ENCODE measurements at places on chromosomes 4 and X.

DNA sequence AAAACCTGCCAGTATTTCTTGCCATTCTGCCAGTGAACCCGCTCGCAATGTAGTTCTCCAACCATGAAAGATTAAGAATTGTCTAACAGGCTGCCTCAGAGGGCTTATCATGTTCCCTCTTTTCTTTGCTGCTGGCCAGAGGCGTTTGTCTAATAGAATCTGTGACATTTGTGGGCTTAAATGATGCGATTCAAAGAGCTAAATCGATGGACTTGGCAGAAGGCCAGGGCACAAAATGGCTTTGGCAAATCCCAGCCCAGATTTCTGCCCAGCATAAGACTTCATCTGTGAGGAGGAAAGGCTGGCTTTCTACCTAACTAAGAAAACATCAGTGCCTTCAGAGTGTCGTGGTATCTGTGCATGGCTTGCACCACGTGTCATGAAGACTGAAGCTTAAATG is 79.9 kb downstream of the TRPC5OS start:
- no peak for DNase-seq

DNA sequence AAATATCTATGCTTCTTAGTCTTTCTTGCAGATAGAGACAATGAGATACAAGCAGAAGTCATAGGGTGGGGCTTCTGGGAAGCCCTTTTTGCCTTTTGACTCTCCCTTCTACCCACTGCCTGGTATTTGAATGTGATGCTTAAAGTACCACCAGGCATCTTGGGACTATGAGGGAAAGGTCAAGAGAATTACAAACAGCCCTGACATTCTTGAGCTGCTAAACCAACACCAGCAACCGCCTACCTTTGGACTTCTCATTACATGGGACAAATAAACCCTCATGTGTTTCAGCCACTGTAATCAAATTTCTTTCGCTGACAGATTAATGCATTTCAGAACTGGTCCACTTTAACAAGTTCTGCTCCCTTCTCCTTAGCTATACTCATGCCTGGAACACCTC is 112.8 kb downstream of the LUZP4 start:
- no peak for DNase-seq

- DNase-seq = no peak
Measured at GRCh38 chr4:26074712-26075430, 160.9 kb downstream of the SMIM20 start.

DNA sequence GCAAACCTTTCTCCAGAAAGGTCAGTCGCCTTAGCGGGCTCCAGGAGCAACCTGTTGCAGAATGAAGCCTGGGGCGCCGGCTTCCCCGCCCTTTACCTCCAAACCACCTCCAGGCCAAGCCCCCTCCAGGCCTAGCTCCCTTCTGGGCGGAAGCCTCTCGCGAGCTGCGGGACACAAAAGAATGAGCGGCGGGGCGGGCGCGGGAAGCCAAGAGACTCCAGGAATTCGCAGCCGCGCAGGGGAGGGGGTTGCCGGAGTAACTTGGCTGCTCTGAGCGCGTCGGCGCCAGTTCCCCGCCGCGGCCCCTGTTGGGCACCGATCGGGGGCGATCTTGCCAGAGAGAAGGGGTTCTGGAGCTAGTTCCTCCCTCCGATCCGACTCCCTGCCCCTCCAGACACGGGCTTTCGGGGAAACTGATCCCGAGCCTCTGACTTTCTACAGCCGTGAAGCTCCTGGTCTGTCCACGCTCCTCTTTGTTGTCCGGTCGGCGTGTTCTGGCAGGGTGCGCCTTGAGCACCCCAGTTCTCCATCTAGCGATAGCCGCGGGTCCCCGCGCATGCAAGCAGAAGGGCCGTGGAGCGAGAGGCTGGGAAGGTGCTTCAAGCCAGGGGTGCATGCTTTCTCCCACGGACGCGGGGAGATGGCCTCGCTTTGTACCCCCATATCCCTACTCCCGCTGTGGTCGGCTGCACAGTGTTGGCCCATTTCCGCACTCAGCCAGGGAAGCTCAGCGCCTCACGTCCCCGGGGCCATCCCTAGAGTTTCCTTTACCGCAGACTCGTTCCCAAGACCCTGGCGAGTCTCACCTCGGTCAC is 1.2 kb downstream of the PROM1 start:
- DNase-seq = no peak

DNA sequence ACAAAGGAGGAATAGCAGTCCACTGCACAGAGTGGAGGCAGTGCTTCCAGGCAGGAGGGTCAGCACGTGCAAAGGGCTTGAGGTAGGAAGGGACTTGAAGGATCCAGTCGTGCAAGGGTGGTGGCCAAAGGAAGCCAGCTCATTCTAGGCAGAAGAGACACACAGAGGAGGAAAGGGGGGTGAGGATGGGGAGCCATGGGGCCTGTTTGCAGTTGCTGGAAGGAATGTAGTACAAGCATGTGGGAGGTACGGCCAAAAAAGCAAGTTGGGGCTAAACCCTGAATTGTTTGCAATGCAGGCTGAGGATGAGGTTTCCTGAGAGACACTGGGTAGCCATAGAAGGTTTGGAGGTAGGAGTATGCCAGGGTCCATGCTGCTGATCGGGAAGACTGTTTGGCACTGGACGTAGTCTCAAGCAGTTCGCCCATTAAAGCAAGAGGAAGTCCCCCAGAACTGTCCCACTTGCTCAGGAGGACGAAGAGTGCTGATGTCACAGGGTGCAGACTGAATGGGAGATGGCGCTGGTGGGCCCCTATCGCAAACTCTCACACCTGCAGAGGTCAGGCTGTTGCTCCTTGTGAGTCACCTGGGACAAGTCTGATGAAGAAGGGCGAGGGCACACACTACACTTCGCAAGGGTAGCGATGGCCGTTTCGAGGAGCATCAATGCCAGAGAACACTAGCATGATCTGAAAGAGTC is 9.1 kb upstream of the MAN2B2 start:
- DNase-seq = no peak

DNA sequence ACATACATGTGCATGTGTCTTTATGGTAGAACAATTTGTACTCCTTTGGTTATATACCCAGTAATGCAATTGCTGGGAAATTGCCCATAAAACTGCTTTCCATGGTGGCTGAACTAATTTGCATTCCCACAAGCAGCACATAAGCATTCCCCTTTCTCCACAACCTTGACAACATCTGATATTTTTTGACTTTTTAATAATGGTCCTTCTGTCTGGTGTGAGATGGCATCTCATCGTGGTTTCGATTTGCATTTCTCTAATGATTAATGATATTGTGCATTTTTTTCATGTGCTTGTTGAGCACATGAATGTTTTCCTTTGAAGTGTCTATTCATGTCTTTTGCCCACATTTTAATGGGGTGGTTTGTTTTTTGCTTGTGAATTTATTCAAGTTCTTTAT is 166.0 kb downstream of the TMEM47 start:
- DNase-seq = no peak

DNA sequence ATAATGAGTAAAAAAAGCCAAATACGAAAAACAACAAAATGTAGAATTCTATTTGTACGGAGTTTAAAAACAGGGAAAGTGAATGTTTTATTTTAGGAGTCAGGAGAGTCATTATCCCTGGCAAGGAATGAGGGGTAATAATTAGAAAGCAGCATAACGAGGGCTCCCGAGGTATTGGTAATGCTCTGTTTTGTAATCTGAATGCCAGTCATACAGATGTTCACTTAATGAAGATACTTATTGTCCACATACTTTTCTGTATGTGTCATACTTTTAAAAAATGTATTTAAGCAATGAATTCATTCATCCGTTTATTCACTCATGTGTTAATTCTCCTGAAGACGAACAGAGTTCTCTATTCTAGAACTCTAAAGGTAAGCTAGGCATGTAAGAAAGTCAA is 87.8 kb upstream of the BMP2K start:
- no peak for DNase-seq

DNA sequence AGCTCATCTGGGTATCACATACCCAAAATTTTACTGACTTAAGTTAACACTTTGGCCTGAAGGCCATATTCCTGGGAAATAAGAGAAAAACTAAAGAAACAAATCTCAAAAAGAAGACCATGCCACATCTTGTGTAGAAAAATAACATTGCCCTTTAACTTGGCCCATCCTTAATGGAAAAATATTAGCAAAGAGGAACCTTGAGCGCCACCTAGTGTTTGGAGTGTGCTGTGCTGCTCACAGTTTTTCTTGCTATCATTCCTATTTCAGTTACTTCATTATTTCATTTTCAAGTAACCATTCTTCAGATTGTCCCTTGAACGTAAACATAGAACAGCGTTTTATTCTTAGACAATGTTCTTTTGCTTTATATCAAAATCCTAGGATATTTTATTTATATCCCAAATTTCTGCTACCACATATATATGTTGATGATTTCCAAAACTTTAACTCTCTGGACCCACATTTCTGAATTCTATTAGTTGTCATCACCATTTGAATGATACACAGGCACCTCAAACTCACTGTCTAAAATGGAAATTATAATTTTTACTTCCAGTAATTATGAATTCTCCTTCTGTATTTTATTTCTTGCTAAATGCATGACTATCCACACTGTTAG is 999.0 kb upstream of the ADGRL3 start:
- no peak for DNase-seq

- DNase-seq = peak; percentile 56
Measured at GRCh38 chr4:70838666-70839588, 763 bp downstream of the GRSF1 start.

DNA sequence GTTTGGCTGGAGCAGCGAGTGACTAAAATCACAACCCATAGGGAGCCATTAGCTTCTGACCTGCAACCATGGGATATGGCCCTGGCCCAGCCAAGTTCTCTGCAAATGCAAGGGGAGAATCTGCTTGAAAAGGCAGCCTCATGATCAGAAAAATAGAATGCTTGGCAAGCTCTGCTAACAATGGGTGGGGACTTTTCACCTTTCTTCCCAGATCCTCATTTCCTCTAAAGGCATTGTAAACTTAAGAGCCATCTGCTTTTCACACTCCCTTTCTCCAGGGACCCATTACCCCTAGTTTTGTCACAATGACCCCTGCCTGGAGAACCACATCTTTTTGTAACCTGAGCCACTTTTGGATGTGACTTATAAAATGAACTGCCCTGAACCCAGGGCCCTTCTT is 104.3 kb downstream of the PARM1 start:
- DNase-seq = no peak

DNA sequence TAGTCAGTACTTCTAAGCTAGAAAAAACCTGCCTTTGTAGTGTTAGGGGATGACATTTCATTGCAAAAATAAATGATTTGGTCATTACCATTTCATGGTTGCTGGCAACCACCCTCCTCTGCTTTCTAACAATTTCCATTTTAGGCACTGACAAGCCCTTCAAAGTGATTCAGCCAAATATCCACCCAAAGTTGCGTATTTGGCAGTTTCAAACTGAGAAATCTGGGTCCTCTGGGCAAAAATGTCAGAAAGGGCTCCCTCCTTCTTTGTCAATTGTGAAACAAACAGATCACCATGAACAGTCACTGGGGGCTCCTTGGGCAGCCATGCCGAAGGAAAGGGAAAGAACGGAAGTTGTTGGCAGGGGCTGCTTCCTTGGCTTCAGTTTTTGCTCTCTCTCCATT is 33.0 kb downstream of the PLAC1 start:
- no peak for DNase-seq

GRCh38 chr4:56641494-56642051 is 39.5 kb downstream of the HOPX start:
- DNase-seq = no peak

- peak; percentile 58 for DNase-seq
Measured at GRCh38 chr4:38132107-38132673, 172.0 kb downstream of the PTTG2 start.

DNA sequence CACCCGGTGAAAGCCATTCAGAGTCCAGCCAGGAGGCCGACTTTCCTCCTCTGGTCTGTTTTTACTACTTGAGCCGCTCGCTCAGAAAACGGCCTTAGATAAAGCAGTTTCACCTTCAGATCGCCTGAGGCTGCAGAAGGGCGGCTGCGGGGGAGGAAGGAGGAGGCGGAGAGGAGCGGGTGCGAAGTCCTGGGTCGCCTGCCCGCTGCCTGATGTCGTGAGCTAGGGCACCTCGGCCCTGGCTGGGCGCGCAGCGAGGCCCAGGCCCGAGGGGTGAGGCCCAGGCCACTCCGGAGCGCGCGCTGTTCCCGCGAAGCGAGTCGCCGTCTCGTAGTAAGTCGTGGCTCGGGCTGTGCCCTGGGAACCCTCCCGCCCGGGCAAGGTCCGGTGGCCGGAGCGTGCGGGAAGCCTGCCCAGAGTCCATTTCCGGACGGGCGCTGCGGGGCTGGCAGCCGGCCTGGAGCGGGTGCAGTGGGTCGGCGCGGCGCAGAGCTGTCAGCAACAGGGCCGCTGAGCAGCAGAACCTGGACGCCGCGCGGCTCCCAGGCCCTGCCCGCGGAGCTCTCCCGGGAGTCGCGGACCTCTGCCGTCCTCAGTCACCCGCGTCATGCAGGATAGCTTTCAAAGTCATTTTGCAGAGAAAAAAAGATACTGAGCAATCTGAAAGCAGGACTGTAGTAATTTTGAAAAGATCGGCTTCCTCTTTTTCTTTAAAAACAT is 18.6 kb downstream of the TRIM2 start:
- DNase-seq = peak; percentile 6

DNA sequence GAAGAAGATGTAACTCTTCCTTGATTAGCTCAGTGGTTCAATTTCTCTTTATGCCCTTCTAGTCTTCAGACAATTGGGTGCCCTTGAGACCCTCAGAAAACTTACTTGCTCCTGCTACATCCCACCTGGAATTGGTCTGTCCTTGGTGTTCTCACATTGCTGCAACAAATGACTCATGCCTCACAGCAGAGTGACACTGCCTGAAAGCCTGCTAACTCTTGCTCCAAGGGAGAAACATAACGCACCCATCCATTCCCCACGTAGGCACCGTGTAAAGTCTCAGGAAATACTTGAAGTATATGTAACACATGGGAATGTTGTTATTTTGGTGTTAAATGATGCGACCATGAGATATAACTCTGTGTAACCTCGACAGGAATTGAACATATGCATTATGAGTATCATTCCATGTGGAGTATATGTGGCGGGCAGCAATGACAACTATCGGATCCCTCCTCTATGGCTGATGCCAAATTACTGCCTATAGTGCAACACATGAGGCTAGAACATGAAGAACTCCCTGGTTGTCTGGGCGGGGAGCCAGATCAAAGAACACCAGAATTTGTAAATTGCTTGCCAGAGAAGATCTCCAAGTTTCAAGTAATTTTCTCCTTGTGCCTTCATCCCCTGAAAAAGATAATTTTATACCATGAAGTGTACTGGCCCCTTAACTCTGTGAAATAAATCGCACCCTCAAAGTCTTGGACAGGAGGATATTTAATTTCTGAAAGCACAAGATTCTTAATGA is 231.3 kb upstream of the STK26 start:
- DNase-seq = no peak

DNA sequence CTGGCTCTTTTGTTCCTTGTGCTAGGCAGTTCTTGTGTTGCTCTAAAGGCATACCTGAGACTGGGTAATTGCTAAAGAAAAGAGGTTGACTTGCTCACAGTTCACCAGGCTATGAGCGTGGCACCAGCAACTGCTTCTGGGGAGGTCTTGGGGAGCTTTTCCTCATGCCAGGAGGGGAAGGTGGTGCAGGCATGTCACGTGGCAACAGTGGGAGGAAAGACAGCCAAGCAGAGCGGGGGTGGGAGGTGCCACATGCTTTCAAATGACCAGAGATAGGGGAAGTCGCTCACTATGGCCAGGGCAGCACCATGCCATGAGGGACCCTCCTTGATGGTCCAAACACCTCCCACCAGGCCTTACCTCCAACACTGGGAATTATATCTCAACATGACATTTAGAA is 4.7 kb downstream of the MAGEB17 start:
- no peak for DNase-seq
